ENCODE measurements at places on chromosomes 2 and 18.

GRCh38 chr2:136015699-136016098 is 30.3 kb upstream of the DARS1 start:
- DNase-seq = no peak

- DNase-seq = no peak
Measured at GRCh38 chr18:32714571-32715148, 58.2 kb downstream of the KLHL14 start.

DNA sequence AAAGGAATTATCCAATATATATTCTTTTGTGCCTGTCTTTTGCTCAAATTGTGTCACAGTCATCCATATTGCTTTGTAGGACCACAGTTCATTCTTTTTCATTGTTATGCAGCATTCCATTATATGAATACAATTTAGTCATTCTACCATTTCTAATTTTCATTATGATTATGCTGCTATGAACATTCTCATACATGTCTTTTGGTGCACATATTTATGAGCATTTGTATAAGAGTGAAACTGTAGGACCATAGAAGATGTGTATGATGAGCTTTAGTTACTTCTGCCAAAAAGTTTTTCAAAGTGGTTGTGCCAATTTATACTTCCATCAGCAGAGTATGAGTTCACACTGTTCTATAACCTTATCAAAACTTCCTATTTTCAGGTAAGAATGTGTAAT is 7.7 kb downstream of the IER3IP1 start:
- no peak for DNase-seq

DNA sequence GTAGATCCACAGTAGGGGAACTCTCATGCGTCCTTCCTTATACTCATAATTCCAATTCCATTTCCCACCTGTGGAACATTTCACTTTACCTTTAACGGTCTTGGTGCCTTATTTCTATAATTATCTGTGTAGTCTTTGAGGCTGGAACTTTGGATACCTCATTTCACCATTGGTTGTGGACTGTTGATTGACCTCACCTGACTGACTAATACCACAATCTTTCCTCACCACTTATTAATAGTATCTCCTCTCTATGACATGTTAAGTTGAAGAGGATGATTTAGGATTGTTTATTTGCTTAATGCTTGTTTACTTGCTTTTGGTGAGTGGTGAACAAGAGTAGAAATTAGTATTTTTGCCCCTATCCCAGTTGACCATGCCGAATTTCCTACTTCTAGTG is 50.0 kb downstream of the R3HDM1 start:
- no peak for DNase-seq

- DNase-seq = no peak
Measured at GRCh38 chr2:189679226-189679625, 4.8 kb downstream of the ANKAR start.

DNA sequence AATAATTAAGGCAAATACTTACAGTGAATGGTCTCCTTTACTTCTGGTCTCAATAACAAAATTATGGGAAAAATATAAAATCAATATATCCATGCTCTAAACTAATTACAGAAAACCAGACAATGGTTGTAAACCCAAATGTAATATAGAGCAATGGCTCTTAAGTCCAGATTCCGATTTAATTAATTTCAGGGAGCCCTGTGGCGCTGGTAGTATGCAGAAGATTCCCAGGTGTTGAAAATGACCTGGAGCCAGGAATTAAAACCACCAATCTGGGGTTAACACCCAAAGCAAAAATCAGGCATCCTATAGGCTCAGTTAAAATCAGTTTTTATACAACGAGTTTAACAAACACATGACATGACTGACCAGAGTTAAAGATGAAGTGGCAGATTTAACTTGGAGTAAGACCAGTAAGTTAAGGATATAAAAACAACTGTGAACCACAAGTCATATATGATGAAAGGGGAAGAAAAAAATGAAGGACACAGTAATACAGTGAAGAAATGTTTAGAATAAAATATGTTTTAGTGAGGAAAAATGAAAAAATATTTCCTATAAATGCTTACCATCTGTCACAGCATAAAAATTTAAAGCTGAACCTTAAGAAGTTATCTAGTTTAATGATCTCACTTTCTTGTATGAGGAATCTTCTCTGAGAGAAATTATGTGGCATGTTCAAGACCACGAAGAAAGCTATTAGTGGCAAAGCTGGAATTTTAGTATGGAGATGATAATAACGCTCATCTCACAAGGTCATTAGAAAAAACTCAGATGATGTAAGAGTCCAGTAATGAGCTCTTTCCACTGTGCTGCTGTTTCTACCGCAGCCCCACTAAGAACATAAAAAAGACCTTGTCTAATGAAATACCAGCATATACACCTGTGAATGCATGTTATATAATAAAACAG is 45.8 kb upstream of the FLACC1 start:
- DNase-seq = no peak

GRCh38 chr2:73979686-73980085 is 5.0 kb upstream of the TET3 start:
- DNase-seq = no peak

DNA sequence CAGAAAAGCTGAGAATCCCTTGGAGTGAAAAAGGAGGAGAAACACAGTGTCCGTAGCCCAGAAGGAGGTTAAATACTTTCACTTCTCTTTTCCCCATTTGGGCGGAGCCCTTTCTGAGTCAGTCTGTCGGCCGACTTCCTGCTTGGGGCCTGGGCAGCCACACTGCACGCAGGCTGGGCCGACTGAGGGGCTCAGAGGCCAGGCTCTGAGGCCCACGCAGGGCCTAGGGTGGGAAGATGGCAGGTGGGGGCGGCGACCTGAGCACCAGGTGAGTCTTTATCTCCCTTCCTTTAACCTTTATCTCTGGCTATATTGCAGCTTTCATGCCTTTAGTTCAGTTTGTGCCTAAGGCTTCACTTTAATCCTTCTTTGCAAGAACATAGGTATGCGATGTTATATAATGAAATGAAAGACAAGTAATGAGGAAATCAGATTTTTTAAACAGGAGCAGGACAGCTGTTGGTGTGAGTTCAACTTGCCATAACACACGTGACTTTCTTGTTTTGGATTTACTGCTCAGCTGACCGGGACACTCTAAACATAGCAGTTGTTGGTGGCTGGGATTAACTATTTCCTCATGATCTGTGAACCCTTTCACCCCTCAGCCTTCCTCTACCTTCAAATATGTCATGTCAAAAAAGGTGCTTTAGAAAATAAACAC is at the start of gene SP100:
TSS of gene SP100 (plus strand) at position 141 of the 661 bp plus-strand sequence. CDS start at position 237, 96 bp downstream.
- peak; percentile 83 for DNase-seq

- no peak for DNase-seq
Measured at GRCh38 chr2:223415071-223415470, 187.1 kb downstream of the SCG2 start.

- no peak for DNase-seq
Measured at GRCh38 chr2:102487761-102488462, 14.9 kb downstream of the SLC9A4 start.

- DNase-seq = no peak
Measured at GRCh38 chr2:177585234-177585863, 192.8 kb downstream of the AGPS start.

DNA sequence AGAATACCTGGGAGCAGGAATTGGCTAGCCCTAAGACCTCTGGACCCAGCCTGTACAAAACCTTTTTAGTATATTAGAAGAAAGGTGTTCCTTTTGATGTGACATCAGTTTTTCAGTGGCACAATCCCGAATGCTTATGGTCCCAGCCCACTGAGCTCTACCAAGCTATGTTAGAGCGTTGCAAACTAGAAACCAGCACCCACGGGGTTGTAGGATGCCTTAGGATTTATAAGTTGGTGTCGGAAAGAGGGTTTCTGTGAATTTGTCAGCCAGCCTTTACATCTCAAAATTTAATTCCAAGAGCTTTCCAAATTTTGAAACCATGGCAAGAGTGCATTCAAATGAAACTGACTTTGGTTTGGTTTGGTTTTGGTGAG is 499 bp upstream of the LMAN1 start:
- no peak for DNase-seq

DNA sequence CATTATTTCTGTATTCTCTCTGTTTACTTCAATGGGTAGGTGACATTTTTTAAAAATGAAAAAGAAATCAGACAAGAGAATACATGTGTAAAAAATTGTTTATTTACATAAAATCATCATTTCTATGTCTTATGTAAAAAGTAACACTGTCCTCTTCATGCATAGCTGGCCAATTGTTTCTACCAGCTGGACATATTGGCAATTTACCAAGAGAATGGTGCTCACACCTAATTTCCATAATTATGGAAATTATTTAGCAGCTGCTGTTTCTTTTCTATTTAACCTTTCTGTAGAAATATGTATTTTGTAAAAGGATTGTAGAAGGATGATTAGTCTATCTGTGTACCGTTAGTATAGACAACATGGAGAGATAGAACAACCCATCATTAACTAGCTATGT is 791.9 kb downstream of the TRIB2 start:
- no peak for DNase-seq

DNA sequence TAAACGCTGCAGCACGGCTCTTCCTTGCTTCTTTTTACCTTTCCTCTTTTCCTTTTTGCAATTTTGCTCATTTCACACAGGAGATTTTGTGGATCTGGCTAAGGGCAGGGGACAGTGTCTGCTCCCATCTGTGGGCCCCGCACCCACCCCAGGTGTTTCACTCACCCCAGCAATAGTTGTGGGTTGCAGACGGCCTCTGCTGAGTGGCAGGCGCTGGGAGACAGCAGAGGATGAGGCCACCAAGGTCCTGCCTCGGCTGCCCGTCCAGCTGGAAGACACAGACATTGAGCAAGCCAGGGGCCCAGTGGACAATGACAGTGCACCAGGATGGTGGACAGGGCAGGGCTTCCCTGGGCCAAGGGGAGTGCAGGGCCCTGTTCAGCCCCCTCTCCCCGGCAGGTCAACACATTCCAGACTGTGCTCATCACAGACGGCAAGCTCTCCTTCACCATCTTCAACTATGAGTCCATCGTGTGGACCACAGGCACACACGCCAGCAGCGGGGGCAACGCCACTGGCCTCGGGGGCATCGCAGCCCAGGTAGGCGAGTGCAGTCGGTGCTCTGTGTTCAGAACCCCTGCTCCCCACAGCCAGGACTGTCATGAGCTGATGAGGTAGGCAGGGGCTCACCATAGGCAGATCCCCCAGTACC is 35.0 kb downstream of the SNED1 start:
- DNase-seq = no peak

- no peak for DNase-seq
Measured at GRCh38 chr18:11494107-11494506, 115.3 kb upstream of the SLC35G4 start.

DNA sequence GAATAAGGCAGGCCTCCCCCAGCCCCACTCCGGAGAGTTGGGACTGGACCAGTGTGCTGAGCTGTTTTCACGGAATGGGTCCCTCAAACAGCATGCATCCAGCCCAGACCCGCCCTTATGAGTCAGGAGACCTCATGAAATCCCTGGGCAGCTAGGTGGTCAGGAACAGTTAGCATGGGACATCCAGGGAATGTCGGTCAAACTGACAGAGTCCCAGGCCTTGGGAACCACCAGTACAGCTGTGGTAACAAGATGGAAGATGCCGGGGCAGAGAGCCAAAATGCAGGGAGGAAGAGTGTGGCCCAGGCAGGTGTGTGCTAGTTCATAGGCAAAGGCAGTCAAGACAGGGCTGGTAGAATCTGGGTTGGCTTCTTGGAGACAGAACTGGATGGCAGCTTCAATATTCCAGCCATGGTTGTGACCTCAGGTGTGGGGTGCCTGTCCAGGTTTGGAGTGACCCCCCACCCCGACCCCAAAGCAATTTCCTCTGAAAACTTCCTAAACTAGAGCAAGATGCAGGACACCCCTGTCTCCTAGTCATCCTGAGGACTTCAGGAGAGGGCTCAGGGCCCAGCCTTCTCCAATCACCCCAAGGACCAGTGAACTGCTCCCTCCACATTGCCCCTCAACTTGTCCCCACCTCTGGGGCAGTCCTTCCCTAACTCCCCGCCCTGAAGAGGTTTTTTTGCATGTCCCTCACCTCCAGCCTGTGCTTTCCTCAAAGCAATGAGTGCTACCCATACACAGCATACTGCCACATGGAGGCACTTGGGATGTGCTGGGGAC is 46.5 kb downstream of the KCNIP3 start:
- DNase-seq = no peak

DNA sequence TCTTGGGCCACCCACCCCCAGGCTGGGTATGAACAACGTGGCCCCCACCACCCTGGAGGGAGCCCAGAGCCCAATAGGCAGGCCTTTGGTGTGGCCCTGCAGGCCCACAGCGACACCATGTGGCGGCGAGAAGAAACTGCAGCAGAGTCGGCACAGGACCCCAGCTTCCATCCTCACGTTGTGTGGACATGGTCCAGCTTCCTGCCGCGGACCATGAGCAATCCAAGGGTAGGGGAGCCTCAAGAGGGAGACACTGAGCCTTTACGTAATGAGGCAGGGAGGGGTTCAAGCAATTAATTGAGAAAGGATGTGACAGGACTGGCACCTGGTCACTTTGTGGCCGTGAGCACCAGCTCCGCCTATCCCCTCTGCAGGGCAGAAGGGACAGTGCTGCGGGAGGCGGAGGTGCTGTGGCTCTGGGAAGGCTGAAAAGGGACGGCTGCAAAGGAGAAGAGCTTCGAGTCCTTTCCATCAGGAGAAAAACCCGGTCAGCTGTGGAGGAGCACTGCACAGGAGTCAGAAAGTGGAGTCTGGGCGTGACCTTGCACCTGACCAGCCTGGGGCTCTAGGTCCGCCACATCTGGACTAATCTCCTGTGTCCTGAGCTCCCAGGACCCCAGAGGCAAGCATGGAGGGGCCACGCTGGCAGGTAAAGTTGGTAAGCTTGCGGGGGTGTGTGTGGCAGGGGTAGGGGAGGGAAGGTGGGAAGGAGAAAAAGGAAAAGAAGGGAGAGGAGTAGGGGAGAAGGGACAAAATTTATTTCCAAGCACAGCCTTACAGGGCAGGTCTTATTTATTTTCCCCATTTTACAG is 44.9 kb downstream of the TMEM37 start:
- DNase-seq = no peak

- no peak for DNase-seq
Measured at GRCh38 chr2:17813010-17813741, 3.1 kb upstream of the MSGN1 start.

All from stimulated activated CD4-positive, alpha-beta T cell treated with anti-CD3 and anti-CD28 coated beads, Interleukin-2, amount 100 ng/mL, for 4 hours (primary cell).